ENCODE measurements at places on chromosomes 6 and 20.

DNA sequence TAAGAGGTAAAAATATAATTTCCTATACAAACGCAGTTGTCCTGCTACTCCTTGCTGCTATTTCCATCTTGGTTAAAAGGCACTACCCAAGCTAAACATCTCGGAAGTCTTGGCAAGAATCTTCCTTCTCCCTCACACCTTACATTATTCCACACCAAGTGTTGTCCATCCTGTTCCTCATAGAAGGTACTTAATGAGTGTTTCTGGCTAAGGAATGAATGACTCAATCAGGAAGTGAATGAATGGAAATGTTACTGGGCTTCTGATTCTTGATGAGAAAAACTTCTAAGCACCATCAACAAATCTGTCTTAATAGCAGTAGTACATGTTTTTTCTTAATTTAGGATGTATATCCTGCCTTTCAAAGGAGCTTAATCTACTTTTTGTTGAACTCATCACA, 40.6 kb upstream of the RSPO3 start:
- DNase-seq: no peak

DNA sequence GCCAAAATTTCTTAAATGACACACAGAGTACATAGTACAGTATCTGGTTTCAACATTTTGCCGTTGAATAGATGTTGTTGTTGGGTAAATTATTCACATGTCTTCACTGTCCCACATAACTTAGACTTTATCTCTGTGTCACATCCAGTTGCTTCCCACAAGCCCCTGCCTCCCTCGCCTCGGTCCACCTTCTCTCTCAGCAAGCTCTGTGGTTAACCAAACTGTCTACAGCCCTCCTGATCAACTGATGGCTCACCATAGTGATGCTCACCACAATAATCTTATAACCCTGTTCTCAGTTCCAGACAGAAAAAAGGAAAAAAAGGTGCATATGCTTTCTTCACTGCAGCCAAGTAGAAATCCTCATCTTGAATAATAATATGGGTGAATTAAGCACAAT, 23.0 kb downstream of the IL17F start:
- DNase-seq: no peak

- DNase-seq: no peak
Observed at GRCh38 chr20:44743916-44744655, 1.6 kb upstream of the KCNK15 start.

DNA sequence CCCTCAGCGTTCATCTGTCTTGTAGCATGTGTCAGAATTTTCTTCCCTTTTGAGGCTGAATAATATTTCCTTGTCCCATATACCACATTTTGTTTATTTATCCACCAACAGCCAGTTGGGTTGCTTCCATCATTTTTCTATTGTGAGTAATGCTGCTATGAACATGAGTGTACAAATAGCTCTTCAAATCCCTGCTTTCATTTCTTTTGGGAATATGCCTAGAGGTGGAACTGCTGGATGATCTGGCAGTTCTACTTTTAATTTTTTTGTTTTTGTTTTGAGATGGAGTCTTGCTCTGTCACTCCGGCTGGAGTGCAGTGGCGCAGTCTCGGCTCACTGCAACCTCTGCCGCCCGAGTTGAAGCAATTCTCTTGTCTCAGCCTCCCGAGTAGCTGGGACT, 64.7 kb downstream of the SASH1 start:
- DNase-seq: no peak

GRCh38 chr6:136696783-136697364, 95.4 kb downstream of the MAP3K5 start:
- no peak for DNase-seq

DNA sequence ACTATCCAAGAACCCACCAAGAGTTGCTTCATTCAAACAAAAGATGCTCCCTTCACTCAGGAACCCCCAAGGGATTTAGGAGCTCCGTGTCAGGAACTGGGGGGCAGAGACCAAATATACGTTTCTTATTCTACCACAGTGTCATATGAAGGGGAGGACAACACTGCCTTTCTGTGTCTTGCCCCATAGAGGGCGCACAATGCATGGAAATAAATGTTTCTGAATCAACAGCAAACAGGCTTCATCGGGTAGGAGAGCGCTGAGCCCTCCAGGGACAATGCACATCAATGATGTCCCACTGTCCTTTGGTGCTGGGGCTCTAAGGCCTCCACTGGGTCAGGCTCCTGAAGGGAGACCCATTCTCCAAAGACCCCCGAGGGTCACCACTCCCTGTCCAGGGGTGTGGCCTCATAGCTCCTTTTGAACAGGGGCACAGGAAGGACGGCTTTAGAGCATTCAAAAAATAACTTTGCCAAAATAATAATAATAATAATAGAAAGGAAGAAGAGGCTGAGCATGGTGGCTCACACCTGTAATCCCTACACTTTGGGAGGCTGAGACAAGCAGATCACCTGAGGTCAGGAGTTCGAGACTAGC, 31.1 kb downstream of the PLG start:
- no peak for DNase-seq

GRCh38 chr6:88866856-88867255, 96.6 kb downstream of the RNGTT start:
- DNase-seq: no peak

DNA sequence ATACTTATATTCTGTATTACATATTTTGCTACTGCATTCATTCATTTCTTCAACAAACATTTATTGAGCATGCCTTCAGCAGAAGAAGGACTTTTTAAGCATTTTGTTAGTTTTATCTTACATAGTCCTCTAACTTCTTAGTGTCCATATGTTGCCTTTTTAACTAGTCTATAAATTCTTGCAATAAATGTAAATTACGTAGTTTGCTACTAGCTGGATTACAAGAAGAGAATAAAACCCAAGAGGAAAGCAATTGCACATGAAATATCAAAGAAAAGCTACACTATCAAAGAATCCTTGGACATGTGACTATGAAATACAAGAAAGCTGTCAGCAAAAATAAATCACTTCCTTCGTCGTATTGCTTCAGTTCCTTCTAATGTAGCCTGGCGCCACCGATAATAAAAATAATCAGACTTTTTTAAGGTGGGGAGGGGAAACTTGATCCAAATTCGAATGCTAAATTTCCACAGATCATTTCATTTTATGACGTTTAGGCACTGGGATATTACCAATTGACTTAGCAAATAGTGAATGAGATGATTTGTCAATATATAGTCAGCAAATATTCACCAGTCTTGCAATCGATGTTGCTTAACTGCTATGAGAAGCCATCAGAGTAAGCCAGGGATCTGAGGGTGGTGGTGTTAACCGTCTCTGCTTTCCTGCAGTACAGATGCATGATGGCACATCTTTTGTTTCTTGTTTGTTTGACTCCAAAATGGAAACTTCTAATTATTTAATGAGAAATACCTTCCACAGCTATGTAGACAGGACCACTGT, 258.7 kb upstream of the EXOC2 start:
- DNase-seq: no peak

DNA sequence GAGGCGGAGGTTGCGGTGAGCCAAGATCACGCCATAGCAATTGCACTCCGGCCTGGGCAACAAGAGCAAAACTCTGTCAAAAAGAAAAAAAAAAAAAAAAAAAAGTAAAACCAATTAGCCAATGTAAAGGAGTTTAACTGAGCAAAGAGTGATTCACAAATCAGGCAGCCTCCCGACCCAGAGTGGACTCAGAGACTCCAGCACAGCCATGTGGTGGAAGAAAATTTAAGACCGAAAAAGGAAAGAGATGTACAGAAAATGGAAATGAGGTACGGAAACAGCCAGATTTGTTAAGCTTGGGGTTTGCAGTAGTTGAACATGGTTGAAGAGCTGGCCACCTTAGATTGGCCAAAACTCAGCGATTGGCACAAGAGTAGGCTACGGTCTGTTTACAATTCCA, 51.4 kb downstream of the ERMARD start:
- no peak for DNase-seq

- DNase-seq: no peak
Observed at GRCh38 chr6:133275213-133275612, 34.1 kb downstream of the EYA4 start.

DNA sequence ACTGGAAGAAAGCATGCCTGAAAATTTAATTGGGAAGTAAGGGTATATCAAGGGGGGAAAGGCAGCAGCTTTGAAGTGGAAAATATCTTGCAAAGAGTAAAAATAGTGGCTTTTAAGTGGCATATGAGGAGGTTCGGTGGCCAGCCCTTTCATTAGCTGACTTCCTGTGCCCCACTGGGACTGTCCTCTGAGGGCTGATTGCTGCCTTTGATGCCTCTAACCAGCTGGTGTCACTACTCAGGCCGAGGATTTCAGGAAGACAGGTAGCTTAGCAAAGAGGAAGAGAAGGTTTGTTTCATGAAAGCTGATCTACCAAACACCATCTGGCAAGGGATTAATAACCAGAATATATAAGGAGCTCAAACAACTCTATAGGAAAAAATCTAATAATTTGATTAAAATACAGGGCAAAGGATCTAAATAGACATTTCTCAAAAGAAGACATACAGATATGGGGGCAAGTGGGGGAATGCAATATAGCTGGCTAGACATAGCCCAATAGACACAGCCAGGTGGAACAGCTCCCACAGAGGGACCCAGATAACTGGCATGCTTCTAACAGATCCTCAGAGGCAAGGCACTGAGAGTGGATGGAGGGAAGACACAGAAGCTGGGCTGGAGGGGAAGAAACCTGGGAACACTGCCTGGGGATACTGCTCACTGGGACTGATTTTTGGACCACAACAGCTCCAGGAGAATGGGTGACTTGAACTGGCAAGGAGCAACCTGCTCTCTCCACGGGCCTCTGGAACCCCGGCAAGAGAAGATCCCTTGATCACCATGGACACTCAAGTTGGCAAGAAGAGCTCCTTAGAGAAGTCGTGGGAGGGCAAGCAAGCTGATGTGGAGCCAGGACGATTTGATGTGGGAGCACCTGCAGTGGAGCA, 33.2 kb downstream of the CCN2 start:
- DNase-seq: no peak

DNA sequence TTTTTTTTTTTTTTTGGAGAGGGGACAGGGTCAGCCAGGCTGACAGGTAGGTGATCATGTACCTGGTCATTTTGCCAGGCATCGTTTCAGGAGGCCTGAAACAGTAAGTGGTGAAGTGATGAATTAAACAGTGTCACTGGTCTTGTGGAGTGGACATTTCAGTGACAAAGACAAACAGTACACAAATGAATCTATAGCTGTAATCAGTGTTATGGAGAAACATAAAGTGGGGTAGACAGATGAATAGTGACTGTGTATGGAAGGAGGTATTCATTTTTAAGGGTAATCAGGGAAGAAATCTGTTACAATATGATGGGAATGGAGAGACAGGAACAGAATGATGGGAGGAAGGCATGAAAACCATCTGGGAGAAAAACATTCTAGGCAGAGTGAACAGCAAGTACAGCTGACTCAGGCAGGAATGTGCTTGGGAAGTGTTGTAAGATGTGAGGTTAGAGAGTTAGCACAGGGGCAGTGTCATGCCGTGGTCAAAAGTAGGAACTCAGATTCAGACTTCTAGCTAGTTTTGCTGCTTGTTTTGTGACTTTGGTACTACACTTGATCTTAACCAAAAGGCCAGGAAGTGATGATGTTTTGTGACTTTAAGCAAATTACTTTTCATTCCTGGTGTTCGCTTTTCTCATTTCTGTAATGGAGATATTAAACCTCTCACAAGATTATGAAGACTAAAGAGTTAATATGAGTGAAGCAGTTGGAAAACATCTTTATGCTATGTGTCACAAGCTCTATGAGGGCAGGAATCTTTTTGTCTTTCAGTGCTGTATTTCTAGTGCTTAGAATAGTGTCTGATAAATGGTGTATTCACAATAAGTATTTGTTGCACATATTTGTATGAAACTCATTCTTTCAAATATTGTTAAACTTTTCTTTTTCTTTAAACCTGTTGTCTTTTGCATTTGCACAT, 43.4 kb downstream of the QKI start:
- DNase-seq: no peak

Measured in stimulated activated CD8-positive, alpha-beta memory T cell treated with anti-CD3 and anti-CD28 coated beads, Interleukin-7, amount 100 ng/mL, for 4 hours (primary cell).